ENCODE measurements at places on chromosomes 2 and 18. TPM values are rescaled to one million over a fixed set of nuclear protein-coding genes. Genes with fewer than 3 reads are reported as not detected.

GALNT14 gene
- 4.1 TPM for total RNA-seq

VWA3B gene
- not detected for total RNA-seq

ORC2 gene
- 25.5 TPM for total RNA-seq

NR4A2 gene
- total RNA-seq: 1.8 TPM

HOXD10 gene
- total RNA-seq: not detected

TTLL4 gene
- 23.7 TPM for total RNA-seq

CRYBA2 gene
- total RNA-seq: not detected

TXNDC2 gene
- total RNA-seq: 0.11 TPM

IGFBP5 gene
- 1,145 TPM for total RNA-seq

KLHL29 gene
- 5.0 TPM for total RNA-seq

PSMD14 gene
- 39.0 TPM for total RNA-seq

SERPINB13 gene
- not detected for total RNA-seq

DSG2 gene
- total RNA-seq: 16.6 TPM

SERPINB4 gene
- not detected for total RNA-seq
